ENCODE measurements at places on chromosomes 5 and 9. TPM values are rescaled to one million over a fixed set of nuclear protein-coding genes. Genes with fewer than 3 reads are reported as not detected.

FCN2 gene
- polyA plus RNA-seq, result 0.50 TPM

C5orf58 gene
- polyA plus RNA-seq, result 0.22 TPM

ORM2 gene
- polyA plus RNA-seq, result not detected

FXN gene
- polyA plus RNA-seq, result 20.9 TPM

TMEM232 gene
- 6.1 TPM for polyA plus RNA-seq

ADAMTSL2 gene
- 1.5 TPM for polyA plus RNA-seq

ACTBL2 gene
- polyA plus RNA-seq, result not detected

KIF12 gene
- 249 TPM for polyA plus RNA-seq

ZNF367 gene
- polyA plus RNA-seq, result 8.6 TPM

DNA sequence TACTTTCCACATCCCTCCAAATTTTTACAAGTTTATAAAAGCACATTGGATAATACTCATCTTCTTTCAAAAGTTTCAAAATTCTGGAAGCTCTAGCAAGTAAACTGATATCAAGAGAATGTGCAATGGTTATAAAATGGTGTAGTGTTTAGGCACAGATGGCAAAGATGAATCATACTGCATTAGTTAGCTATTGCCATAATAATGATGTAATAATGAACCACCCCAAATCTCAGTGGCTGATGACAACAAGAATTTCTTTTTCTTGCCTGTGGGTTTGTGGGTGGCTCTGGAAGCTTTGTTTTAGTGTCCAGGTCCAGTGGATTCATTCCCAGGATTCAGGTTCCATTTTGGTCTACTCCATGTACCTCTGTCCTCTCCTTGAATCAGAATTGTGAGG, 319.0 kb downstream of the BRINP1 start:
- no peak for DNase-seq

DNA sequence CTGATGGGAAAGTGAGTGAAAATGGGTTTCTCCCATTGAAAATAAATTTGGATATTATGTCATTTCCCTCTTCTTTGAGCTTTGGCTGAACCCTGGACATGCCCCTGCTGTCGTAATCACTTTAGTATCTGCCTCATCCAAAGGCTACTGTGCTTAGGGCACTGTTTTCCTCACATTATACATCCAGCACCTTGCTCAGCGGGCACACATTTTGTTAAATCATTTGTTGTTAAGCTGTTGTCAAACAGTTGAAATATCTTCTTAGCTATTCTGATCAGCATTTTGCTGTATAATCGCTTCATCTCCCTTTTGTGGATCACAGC, 352.7 kb upstream of the CD180 start:
- DNase-seq, result no peak

DNA sequence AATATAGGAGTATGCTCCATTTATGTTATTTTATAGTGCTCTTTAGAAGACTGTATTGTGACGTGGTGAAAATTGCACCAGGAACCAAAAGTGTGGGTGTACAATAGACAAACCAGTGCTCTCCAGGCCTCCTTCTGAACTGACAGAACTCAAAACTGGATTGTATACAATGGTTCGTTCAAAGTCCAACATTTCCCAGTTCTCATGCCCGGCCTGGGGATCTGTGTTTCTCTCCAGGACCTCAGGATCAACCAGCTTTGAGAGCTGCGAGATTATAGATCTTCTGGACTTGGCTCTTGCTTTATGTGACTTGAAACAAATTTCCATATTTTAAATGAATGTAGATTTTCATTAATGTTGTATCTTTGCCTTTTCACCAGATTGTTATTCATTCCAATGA, 60.8 kb upstream of the CER1 start:
- no peak for DNase-seq

DNA sequence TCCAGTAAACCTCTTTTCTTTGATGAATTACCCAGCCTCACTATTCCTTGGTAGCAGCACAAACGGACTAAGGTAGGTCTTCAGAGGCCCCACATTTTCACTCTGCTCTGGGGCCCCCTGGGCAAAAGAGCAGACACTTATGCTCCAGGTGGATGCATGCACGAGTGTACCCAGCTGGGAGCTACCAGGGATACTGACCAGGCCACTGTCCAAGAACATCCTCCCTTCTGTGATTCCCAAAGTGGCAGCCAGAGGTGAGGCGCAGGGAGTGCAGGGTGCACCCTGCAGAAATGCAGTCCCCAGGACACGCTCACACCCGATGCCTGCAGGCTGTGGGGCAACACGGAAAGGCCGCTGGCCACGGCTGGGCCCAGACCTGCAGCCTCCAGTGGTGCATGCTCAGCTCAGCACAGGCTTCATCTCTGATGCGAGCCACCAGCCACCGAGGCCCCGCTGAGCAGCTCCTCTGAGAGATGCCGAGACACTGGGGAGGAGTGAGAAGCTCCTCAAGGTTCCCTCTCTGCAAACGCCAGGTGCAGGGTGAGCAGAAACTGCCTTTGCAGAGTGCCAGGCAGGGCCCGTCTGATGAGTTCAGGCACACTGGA, 48.1 kb upstream of the OLFM1 start:
- no peak for DNase-seq

- DNase-seq, result no peak
These were observed 116.5 kb upstream of the MSX2 start for GRCh38 chr5:174607916-174608315.

DNA sequence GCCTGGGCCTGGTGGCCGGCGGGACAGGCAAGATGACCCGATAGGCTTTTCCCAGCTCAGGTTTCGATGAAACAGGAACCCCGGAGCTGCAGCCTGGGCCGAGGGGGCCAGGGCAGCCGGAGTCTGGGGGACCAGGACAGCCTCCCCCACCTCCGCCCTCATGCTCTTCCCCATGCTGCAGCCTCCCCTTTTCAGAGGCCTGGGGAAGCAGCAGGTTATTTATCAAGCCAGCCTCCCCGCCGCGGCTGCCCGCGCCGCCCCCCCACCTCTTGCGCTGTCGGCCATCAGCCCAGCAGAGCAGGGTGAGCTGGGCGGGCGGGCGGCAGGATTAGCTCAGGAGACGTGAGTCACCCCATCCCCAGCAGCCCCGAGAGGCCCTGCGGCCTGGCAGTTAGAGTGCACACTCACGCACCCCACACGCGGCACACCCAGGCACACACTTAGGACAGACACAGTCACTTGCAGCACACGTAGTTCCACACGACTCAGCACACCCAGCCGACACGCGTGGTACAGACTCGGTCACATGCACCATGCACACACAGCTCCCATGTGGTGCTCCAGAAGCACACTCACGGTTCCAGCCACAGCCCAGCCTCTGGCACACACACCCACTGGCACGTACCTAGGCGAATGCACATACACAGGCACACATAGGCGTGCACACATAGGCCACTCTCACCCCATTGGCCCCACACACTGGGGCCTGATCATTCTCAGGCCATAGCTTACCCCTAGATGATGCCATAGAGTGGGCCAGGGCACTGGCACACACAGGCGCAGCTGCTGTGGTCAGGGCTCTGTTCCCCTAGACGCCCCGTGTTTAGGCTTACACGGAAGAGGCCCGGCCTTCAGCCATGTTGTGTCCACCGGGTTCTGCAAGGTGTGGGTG, 13.0 kb downstream of the CXXC5 start:
- DNase-seq, result no peak

- DNase-seq, result no peak
These were observed 2.8 kb downstream of the ZNF608 start for GRCh38 chr5:124743602-124744169.

DNA sequence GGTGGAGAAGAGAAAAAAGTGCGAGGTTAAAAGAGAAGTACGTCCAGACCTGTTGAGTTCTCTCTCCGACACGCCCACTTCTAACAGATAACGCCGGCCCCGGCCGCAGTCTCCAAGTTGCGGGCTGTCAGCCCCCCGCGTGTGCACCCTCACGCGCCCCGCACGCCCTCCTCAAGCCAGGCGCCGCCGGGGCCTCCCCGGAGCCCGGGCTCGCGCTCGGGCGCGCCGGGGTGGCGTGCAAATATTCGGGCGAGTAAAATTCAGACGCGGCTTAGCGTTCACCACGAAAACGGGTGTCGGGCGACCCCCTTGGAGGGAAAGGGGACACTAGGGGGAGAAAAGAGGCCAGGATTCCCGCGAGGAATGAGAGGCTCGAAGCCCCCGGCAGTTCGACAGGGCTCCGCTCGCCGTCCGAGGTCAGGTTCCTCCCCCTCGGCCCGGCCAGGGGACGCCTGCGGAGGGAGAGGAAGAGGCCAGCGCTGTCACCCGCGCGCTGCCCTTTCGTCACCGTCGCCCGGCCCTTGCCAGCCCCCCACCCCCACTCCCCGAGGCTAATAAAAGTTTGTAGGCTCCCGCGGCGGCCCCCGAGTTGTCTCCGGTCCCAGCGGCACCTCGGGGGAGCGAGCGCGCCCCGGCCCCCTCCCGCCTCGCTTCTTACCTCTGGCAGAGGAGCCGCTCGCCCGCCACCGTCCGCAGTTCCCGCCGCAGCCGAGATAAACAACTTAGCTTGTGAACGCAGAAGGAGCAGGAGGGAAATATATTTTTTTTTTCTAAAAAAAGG, 743 bp downstream of the NR3C1 start:
- peak; percentile 42 for DNase-seq

DNA sequence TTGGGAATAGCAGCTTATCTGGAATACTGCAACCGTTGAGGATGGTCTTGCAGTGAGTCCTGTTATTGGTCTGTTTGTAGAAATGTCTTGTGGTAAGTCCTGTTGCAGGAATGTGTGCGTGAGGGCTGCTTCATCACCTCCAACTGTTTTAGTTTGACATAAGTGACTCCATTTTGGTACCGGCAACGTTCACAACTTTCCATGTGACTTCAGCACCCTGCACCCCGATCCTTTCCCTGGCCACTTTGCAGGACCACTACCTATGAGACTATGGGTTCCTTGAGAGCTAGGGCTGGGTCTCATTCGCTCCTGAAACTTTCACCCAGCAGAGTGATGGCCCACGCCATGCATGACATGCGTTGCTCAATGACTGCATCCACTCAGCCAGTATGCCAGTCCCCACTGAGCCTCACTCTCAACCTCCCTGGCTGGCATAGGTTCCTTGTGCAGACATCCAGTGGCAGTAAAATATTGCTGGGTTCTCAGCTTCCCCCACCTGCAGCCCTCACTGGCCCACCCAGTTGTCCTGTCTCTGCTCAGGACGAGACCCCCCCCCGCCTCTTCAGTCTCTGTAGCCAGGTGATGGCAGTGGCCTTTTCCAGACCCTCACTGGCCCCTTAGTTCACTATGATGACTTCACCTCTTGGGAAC, 8.0 kb downstream of the SURF6 start:
- no peak for DNase-seq

DNA sequence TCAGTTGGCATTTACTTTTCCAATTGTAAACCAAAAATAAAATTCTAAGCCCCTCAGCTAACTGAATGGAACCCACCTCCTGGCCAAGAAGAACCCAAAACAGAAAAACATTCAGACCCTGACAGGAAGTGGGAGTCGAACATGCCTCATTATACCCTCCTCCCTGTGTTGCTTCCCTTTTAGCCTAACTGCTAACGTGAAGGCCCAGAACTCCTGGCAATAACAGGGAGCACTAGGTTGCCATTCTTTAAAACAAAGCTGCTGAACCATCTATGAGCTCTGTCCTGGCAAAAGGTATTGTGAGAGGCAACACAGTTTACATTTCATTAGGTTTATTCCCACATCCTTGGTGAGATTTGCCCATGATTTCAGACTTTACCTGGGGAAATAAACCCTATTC, 481.4 kb downstream of the CHSY3 start:
- DNase-seq, result no peak

DNA sequence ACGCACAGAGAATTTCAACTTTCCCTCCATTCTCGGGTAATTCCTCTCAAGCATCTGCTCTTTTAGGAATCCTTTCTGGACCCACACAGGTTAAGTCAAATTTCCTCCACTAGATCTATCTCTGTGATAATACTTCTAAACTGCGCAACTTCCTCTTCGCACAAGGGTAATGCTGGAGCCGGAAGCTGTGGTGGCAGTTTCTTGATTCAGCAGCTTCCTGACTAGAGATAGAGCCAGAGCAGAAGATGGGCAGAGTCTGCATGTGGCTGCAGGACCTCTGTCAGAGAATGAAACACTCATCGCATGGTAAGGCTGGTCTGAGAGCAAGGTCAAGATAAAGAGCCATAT, 11.1 kb upstream of the CDC42SE2 start:
- no peak for DNase-seq

DNA sequence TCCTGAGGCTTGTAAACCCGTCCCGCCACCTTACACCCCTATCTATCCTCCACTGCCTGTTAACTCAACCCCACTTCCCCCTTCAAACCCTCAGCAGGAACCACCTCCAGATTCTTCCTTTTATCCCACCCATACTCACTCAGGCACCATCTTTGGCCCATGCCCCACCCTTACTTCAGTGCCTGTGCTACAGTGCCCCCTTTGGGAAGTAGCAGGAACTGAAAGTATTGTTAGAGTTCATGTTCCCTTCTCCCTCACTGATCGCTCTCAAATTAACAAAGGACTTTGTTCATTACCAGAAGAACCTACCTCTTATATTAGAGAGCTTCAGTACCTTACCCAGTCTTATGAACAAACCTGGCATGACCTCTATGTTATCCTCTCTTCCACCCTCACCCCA, 92.2 kb upstream of the MOCS2 start:
- no peak for DNase-seq

GRCh38 chr9:131382850-131383729, 10.8 kb upstream of the PRRC2B start:
- DNase-seq, result peak; percentile 90

GRCh38 chr5:54844905-54845566, 140.4 kb downstream of the ESM1 start:
- DNase-seq, result peak; percentile 57

- no peak for DNase-seq
These were observed 31.6 kb upstream of the ZNF618 start for GRCh38 chr9:113844466-113844865.

DNA sequence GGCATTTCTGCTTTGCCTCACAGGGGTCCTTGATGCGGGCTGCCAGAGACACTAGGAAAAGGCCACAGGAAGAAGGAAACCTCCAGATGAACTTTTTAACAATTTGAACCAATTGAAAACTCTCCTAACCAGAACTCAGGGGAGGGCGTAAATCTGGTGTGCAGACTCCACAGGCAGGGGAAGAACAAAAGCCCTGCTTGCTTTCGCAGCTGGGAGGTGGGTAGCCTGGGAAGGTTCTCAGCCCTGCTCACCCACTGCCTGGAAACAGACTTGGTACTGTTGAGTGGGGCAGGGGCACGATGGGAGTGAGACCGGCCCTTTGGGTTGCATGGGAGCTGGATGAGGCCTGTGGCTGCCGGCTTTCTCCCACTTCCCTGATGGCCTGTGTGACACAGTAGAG, 237.8 kb upstream of the TLE4 start:
- DNase-seq, result no peak

GRCh38 chr9:127058011-127058644, 64.3 kb downstream of the ANGPTL2 start:
- DNase-seq, result no peak

- DNase-seq, result no peak
These were observed 144.3 kb downstream of the ACTBL2 start for GRCh38 chr5:57338068-57338867.

DNA sequence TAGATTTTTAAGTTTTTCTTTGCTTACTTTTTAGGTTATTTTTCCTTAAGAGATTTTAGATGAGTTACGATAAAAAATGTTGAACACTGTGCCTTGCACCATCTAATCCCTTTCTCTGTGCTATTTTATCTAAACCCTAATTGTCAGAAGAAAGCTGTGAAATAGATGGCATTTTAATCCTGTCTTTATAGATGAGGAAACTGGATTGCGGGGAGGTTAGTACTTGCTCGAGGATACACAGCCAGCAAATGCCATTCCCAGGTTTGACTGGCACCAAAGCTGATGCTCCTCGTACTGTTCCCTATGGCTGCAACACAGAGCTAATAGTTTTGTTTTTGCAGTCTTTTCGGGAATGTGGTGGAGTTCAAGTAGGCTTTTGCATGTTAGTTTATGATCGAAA, 82.7 kb downstream of the ZSWIM6 start:
- DNase-seq, result no peak

GRCh38 chr9:120490888-120491595, 88.9 kb downstream of the CDK5RAP2 start:
- DNase-seq, result no peak

- peak; percentile 54 for DNase-seq
These were observed 1152.9 kb upstream of the CDH6 start for GRCh38 chr5:30040488-30041118.
